ENCODE measurements at places on chromosomes 5 and 9.
A peak's percentile ranks its signal among the peaks of the same experiment; 100 is the strongest.

- no peak for DNase-seq
Measured at GRCh38 chr9:131167936-131168335, 42.5 kb downstream of the NUP214 start.

GRCh38 chr5:160467555-160468362, 46.1 kb downstream of the PTTG1 start:
- no peak for DNase-seq

GRCh38 chr5:177471610-177472356, 1.7 kb downstream of the DBN1 start:
- DNase-seq, result no peak

- DNase-seq, result no peak
Measured at GRCh38 chr9:119026120-119026519, 343.1 kb downstream of the BRINP1 start.

GRCh38 chr9:125650271-125650737, 56.7 kb downstream of the MAPKAP1 start:
- no peak for DNase-seq

- no peak for DNase-seq
Measured at GRCh38 chr5:168608386-168608785, 29.2 kb upstream of the PANK3 start.

- DNase-seq, result no peak
Measured at GRCh38 chr5:932151-932627, 39.5 kb downstream of the TRIP13 start.

DNA sequence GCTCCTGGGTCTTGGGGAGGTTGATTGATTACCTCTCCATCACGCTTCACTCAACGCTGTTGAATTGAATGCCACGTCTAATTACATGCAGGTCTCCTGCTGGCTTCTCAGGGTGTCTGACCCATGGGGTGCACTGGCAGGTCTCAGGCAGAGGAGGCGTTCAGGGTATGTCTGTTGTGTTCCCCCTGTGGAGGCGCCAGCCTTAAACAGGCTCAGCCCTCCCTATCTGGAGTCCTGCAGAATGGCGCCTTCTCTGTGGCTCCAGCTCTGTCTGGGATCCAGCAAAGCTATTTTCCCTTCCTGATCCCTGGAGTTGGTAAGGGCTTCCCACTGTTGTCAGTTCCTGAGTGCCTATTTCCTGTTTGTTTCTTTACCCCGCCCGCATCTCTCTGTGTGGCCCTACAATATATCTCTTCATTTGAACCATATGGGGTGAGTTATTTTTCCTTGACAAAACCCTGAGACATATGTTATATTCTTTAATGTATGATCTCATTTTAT, 150.0 kb downstream of the NTRK2 start:
- DNase-seq, result no peak

DNA sequence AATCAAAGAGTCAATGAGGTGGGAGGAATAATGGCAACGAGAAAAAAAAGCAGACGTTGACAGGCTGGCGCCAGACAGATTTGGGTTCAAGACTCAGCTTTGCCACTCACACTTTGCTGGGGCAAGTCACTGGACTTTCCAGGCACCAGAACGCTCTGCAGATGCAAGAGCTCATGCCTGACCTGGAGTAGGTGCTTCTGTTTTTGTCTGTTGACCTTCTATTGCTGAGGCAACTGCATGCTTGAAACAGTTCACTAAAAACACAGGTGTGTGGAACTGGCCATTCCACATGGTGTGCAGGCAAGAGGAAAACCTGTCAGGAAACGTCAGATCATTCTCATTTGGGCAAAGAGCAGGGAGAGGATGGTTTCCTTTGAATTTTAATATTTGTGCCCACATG, 161.2 kb upstream of the SMIM23 start:
- no peak for DNase-seq

DNA sequence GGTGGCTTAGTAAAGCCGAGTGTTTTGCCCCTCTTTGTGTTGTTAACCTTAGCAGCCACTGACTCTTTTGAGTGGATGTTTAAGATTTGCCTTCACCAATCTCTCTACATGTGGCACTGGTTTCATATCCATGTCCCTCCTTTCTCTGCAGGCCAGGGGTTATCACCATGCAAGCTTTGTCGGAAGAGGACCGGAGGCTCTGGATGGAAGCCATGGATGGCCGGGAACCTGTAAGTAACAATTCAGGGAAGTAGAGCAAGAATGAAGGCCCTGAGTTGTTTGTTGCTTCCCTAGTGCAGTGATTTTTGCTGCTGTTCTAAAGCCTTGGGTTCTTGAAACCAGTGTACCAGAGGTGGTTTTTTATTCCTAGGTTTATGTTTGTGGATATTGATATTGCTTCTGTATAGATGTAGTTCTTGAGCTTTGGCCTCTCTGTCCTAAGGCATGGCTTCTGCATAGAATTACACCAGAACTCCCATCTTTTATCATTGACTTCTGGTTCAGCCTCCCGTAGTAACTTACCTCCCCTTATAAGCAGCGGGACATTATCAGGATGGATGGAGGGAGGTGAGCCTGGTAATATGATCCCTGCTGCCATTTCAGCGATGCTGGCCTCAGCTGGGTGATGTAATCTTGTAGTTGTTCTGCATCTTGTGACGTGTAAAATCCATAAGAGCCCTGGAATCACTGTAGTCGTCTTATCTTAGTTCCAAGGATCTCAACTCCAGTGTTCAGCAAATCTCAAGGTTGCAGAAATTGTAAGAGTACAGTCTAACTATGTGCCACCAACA, 161.9 kb downstream of the ARHGAP26 start:
- DNase-seq, result no peak

- peak; percentile 29 for DNase-seq
Measured at GRCh38 chr5:34930462-34930844, 1.1 kb downstream of the DNAJC21 start.
